ENCODE measurements at places on chromosomes 7 and 10. TPM values are rescaled to one million over a fixed set of nuclear protein-coding genes. Genes with fewer than 3 reads are reported as not detected.

DNA sequence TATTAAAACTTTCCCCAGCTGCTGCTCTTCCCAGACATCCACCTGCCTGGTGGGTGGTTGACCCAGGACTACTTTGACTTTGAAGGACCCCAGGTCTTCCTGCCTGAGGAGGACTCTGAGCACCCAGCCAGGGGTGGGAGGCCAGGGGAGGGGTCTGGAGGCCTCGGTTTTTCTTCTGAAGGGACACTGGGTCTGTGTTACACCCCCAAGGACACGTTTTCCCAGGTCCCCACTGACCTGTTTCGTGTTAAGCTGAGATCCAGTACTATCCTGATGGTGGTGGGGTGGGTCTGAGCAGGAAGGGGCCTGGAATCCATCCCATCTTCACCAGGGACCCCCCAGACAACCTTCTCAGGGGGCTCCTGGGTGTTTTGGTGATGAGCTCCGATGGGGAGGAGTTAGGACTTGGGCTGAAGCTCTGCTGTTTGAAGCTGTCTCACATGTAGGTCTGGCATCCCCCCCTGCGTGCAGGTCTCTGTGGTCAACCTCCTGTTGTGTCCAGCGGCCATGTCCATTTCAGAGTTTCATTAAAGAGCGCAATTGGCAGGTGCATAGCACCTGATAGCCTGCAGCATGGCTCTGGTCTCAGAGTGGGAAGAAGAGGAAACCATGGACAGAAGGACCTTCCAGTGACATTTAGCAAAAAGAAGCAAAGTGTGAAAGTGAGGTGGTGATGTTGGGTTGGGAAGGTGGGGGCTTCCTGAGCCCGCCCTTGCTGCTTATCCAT is 3.5 kb downstream of the JAKMIP3 start:
- no peak for DNase-seq

DNA sequence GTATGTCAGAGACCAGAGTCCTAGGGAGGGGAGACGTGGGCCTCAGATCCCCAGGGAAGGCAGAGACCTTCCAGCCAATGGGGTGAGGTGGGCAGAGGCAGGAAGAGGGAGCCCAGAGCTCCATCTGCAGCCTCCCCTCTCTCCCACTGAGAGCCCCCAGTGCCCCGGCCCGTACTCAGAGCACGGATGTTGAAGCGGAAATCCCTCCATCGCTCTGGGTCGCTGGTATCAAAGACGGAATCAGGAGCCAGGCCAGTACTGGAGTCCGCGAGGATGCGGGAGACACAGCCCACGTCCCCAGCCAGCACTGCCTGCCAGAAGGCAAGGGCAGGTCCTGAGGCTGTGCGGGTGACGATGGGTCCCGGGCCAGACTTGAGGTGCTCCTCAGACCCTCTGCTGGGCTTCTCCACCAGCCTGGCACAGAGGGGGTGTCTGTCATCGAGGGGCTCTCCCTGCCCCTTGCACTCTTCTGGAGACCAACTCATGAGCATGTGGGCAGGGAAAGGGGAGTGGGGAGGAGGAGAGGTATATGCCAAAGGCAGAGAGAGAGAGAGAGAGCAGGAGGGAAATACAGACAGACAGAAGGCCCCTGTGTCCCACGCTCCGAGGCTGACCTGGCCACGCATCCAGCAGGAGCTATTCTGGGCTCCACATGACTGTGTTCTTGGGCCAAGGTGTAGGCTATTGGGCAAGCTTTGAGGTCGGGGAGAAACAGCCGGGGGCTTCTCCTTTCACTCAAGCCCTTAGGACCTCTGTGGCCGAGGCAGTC is at the start of gene ASB10:
ASB10 (minus strand) TSS at position 611 of the 769 bp plus-strand sequence; CDS start at position 491, 120 bp downstream.
- no peak for DNase-seq

Gene IMMP2L
- 12.7 TPM for total RNA-seq

GRCh38 chr10:73110345-73110849 is at the start of gene NUDT13:
TSS of gene NUDT13 (plus strand) at chr10:73110455. CDS start at chr10:73114366, 3,911 bp downstream.
- peak; percentile 25 for DNase-seq

- no peak for DNase-seq
These were observed 83.3 kb upstream of the DNAJC1 start for GRCh38 chr10:22086730-22087401.

Gene MACROH2A2
- total RNA-seq: 2.6 TPM

Measured in CD8-positive, alpha-beta T cell (primary cell).